ENCODE measurements at places on chromosomes 1 and 21. TPM values are rescaled to one million over a fixed set of nuclear protein-coding genes. Genes with fewer than 3 reads are reported as not detected.
A peak's percentile ranks its signal among the peaks of the same experiment; 100 is the strongest.

DNA sequence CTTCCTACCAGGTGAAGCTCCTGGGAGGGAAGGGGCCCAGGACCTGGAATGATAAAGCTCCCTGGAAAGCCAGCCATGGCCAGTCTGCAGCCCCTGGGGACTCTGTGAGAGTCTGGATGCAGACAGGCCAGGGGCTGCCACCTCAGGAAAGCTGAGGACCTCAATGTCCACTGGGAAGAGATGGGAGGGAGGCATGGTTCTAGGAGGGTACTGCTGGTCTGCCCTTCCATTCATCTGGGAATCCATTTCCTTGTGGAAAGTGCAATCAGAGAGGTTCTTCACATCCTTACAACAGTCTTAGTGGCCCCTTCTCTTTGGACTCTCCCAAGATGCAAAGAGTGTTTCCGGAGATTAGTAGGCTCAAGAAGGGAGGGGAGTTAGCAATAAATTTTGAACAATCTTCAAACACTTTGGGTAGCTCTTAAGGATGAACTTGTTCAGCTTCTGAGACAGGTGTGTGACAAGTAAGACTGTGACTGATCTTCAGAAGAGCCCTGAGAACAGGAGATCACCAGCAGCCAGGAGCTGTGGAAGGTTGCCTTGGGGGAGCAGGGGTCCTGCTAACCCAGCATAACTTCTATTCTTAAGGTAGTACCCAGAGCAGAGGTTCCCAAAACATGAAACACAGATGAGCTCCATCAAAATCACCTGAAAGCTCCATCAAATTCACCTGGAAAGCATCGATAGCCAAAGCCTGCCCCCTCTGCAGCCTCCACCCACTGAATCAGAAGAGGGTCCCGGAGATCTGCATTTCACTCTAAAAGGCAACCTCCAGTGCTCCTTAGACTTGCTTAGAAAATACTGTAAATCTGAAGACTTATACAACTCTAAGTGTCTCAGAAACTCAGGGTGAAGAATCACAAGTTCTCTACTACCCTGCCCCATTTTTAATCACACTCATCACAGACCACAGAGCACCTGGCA is 616 bp upstream of the LAX1 start:
- DNase-seq = no peak

- DNase-seq = no peak
These were observed 21.8 kb upstream of the RGS1 start for GRCh38 chr1:192553741-192554140.

GRCh38 chr1:202890392-202890791 is 1.4 kb upstream of the RABIF start:
- DNase-seq = no peak

KRTAP13-2 gene
- not detected for total RNA-seq

DNA sequence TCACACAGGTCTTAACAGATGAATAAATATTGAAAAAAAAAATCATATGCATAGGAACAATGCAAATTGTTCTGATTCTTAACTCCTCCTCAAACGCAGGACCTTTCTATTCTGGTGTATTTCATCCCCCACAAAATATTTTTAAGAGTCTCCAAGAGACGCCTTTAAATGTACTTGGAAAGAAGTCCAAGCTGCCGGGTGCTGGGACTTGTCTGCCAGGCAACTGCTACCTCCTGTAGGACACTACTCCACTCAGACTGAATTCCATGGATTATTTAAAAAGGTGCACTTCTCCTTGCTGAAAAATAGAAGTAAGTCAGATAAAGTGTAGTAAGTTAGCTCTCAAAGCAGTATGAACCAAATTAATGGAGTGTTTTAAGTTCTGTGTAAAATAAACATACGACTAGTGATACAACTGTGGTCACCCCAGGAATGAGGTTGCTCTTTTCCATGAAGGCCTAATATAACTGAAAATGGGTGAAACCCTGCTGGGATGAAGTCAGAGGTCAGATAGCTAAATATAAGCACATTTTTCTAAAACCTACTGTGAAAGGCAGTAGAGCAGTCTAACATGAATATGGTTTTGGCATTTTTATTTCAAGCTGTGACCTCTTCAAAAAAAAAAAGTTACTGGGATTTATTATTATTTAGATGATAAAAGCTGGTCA is 189.2 kb upstream of the PBX1 start:
- no peak for DNase-seq

LCE3D gene
- not detected for total RNA-seq

NBPF4 gene
- not detected for total RNA-seq

CFAP45 gene
- total RNA-seq = not detected

- DNase-seq = no peak
These were observed 231.0 kb downstream of the SLC35F3 start for GRCh38 chr1:234135501-234135900.

GRCh38 chr1:46757247-46757955 is 38.5 kb upstream of the EFCAB14 start:
- DNase-seq = no peak

GRCh38 chr21:31195334-31196015 is 148.6 kb downstream of the TIAM1 start:
- DNase-seq = no peak

FAM72B gene
- 9.6 TPM for total RNA-seq

NPPA gene
- not detected for total RNA-seq

GRCh38 chr1:77018761-77019160 is 151.5 kb downstream of the ST6GALNAC5 start:
- DNase-seq = no peak

IL20 gene
- 0.25 TPM for total RNA-seq

DNA sequence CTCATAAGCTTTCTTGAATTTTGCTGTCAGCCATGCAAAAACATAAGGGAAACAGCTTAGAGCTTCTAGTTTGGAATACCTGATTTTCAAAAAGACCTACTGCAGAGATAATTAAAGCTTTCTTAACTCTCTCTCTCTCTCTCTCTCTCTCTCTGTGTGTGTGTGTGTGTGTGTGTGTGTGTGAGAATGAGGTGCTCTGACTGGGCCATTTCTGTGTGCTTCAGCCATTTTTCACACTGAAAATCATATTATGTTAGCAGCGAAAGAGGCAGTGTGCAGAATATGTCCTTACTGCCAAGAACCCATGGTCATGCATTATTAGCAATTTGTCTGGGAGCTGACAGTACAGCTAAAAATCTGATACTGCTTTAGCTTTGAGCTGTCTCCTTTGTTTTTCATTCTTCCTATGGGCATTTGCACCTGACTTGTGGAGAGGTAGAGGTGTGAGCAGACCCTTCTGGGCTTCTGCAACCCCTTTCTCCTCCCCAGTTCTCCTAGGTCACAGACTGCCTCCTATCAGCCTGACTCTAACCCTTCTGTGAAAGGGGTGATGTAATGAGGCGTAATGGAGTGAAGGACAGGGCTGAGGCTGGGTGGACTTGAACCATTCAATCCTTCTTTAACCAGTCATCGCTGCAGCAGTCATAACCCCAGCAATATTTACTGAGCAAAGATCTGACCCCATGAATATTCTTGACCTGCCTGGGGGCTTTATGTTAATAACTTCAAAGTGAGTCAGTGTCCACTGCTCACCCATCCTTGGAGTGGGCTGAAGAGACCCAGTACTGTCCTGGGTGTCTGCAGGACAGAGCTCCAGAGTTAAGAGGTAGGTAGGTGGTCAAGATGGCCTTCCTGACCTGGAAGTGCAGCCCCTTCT is 61.2 kb downstream of the SYT6 start:
- DNase-seq = no peak

GRCh38 chr1:93769777-93770176 is 88.1 kb upstream of the BCAR3 start:
- DNase-seq = no peak

CNIH3 gene
- 7.8 TPM for total RNA-seq

RHCE gene
- total RNA-seq = not detected

GRCh38 chr21:15018382-15018781 is 46.4 kb downstream of the NRIP1 start:
- no peak for DNase-seq

S100A14 gene
- total RNA-seq = not detected

PROX1 gene
- 0.25 TPM for total RNA-seq

DNA sequence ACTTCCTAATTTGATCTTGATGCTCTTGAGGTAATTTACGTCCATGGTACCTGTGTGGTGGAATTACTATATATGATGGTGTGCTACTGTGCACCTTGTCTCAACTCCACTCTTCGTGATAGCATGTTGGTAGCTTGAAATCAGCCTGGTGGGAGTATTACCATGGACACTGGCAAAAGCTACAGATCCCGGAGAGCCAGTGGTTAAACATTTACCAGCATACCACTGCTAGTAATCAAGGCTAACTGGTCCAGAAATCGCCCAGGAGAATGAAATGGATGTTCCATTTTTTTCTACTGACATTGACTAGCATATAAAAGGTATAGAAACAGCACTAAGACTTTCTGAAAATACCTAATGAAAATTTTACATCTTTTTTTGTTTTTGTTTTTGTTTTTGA is 30.6 kb downstream of the ELK4 start:
- DNase-seq = no peak

PTGS2 gene
- total RNA-seq = not detected

GRCh38 chr1:172180501-172181285 is 239.8 kb upstream of the C1orf105 start:
- peak; percentile 67 for DNase-seq

DNA sequence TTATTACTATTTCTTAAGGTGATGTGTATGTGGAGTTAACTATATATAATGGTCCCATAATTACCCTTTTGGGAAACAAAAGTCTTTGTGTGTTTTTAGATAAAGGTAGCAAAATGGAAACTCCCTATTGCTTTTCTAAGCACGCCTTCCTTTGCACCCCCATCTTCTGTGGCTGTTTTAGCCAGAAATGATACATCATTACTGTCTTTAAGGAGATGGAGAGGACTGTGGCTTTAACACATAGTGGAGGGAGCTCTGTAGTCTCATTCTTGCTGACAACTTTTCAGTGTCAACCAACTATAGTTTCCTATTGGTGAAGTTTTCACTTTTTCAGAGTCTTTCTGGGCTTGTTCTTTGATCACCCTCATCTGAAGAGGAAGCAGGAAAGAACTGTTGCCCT is 1.0 kb downstream of the APOBEC4 start:
- DNase-seq = no peak

DNA sequence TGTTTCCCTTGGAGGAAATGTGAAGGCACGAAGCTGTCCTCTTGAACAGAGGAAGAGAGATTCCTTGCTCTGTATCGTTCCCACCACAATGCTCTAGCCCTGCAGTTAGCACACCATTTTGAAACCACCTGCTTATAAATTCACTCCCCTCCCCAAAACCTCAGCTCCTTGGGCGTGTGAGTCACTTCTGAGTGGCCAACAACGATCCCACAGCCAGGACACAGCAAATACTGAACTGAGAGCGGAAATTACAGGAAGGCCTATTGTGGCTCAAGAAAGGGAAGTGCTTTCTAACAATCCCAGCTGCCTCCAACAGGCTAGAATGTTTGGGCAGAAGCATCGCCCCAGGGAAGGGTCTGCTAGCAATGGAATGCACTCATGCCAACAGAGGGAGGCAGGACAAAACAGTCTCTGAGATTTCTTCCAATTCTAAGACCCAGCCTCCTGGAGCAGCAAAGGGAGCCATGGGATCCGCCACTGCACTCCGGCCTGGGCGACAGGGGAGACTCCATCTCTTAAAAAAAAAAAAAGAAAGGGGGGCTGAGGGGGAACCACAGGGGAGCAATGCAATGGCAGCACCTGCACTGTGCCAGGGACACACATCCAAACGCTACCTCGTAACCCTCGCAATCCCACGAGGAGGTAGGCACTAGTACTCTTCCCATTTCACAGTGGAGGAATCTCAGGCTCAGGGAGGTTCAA is 1.9 kb downstream of the TMEM53 start:
- peak; percentile 26 for DNase-seq

DNA sequence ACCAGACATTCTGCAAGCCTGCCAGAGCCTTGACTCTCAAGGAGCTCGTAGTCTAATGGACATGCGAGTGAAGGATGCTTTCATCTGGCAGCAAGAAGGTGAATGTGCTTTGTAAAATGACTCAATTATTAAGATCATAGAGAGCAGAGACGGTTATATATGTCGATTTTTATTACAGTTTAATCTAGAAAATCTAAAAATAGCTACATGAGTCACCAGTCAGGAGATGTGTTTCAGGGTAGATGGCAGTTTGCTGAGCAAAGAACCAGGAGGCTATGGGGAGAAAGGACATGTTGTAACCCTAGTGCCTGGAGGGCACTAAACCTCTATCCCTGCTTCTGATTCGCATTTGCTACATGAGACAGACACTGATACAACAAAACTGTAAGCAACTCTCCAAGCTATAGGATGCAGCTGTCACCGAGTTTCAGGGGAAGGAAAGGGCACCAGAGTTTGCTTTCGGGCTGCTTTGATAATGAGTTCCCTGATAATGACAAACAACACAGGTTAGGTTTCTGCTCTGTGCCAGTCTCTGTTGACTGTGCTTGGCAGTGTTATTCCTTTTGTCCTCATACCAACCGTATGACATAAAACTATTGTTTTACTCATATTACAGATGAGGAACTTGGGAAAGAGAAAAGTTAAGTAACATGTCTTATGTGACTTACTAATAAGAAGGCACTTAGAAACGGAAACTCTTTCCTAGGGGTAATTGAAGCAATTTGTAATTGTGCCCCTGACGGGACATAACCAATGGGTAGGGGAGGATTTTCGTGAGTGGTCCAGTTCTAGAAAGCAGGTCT is 43.2 kb downstream of the C1orf198 start:
- DNase-seq = peak; percentile 52

DNA sequence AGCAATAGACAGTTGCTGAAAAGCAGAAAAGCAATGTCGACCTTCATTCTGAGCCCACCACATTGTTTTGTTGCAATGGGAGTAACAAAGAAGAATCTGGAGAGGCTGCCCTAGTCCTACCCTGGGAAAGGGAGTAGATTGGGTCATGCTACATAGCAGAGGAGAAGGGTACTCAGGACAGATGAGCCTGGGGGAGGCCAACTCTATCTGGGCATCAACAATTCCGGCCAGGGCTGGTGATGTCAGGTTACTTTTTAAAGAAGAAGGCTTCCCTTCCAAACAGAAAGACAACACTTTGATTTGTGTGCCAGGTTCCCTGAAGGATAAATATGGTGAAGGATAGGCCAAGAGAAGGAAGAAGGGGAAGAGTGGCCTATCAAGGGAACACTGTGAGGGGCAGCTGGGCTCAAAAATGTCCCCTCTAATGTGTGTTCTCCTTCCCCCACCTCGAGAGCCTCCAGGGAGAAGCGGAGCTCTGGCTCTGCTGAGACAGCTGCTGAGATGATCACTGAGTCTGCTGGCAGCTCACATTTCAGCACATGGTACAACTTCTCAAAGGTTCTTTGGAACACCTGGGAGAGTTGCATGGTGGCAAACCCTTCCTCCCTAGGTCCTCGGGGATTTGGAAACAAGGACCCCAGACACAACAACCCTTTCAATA is 3.2 kb upstream of the ADIPOR1 start:
- no peak for DNase-seq

GRCh38 chr1:83882906-83883305 is 116.0 kb downstream of the TTLL7 start:
- peak; percentile 45 for DNase-seq

- no peak for DNase-seq
These were observed 319.0 kb upstream of the SNX7 start for GRCh38 chr1:98342566-98342965.

HES3 gene
- total RNA-seq = not detected
